Inflammatory macrophage treated with lipopolysaccharide for 4 hours (primary cell): ENCODE measurements at places on chromosomes 6 and 20.
A peak's percentile ranks its signal among the peaks of the same experiment; 100 is the strongest.

DNA sequence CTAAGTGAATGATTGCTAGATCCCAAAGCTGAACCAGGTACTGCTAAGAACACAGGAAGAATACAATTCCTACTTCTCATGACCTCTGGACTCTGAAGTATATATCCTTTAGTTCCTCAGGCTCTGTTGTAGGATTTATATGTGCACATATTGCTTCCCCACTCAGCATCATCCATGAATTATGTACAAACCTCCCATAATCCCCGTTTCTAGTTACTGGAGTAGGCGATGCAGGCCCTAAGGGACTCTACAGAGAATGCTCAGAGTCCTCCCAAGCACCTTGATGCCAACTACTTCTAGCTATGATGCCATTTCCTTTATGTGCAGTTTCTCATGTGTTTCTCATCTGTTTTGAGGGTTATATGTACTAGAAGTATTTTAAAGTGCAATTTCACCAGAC lies 154.9 kb upstream of the EPHA7 start:
- DNase-seq: no peak

GRCh38 chr6:158707821-158708195 lies 58.0 kb downstream of the SYTL3 start:
- no peak for DNase-seq

DNA sequence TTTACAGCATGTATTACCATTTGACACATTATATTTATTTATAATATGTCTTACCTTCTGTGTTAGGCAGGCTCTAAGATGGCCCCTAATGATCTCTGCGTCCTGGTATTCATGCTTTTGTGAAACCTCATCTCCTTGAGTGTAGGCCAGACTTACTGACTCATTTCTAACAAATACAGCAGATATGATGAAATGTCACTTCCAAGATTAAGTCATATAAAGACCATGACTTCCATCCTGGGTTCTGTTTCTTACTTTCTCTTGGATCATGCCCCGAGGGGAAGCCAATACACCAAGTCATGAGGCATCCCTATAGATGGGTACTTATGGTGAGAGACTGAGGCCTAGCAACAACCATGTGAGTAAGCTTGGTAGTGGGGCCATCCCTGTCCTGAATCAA lies 30.2 kb downstream of the ZHX3 start:
- DNase-seq: peak; percentile 29

GRCh38 chr6:66555082-66555481 lies 848.1 kb upstream of the EYS start:
- no peak for DNase-seq

GRCh38 chr6:41759905-41760579 lies 12.8 kb upstream of the PGC start:
- no peak for DNase-seq

DNA sequence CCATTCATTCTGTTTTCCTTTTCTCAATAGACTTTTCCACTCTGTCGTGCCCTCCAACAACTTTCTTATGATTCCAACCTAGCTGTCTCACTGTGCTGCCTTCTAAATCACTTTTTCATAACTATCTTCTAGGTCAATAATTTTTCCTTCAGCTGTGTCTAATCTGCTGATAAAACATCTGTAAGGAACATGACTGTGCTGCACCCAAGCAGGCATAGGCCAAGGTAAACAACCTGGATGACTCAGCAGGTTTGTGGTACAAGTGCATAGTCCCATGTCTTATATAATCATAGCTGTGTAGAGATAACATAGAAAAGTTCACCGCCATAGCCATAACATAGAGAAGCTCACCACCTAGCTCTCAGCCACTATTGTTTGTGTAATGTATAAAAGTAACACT lies 332.3 kb downstream of the PLCB1 start:
- no peak for DNase-seq

GRCh38 chr6:30185846-30186484 lies 22.6 kb downstream of the TRIM15 start:
- DNase-seq: no peak
